Stimulated activated CD8-positive, alpha-beta memory T cell treated with anti-CD3 and anti-CD28 coated beads, Interleukin-15, amount 100 ng/mL, for 1 hour (primary cell): ENCODE measurements at places on chromosomes 6 and 20.

GRCh38 chr6:115064680-115065079 lies 721.9 kb upstream of the HS3ST5 start:
- DNase-seq: no peak

GRCh38 chr6:150078788-150079187 lies 9.9 kb upstream of the ULBP3 start:
- no peak for DNase-seq

DNA sequence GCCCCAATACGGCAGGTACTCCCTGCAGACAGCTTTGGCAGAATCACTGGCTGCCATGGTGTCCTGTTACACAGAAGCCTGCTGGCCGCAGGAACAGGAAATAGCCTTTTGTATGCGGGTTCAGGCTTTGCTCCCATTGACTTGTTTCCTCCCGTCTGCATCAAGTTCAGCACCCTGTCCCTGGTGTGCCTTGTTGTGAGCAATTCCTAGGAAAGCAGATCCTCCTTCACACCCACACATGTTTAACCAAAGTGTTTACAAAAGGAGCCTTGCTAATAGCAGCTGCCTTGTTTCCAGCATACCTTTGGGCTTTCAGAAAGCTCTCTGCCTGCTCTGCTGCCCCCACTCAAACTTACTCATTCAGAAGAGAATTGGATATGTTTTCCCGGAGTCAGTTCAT lies 127.2 kb upstream of the SUPT3H start:
- no peak for DNase-seq

DNA sequence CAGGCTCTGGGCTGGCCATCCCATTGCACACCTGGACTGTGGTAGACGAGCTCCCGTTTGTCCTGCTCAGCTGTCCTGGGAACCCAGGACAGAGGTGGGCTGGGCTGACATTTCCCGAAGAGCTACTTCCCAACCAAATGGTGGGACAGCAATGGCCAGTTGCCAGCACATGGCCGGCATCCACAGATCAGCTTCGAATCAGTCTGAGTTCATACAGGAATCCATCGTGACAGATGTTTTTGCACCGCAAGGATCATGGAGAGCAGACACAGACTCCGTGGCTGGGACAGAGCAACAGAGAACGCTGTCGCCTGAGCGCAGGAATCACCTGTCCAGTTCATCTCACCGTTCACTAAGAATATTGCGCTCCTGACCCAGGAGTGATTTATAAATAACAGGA lies 198.5 kb downstream of the TTLL2 start:
- no peak for DNase-seq
